CMK (cell line): ENCODE measurements at places on chromosomes 2 and 18.
A peak's percentile ranks its signal among the peaks of the same experiment; 100 is the strongest.

- DNase-seq, result no peak
Measured at GRCh38 chr2:181306785-181307184, 150.4 kb upstream of the ITGA4 start.

- DNase-seq, result no peak
Measured at GRCh38 chr2:108937367-108938017, 51.5 kb downstream of the EDAR start.

- peak; percentile 53 for DNase-seq
Measured at GRCh38 chr2:68185541-68186164, 28.0 kb downstream of the PNO1 start.

- DNase-seq, result no peak
Measured at GRCh38 chr2:11744631-11745394, 1.6 kb upstream of the LPIN1 start.

DNA sequence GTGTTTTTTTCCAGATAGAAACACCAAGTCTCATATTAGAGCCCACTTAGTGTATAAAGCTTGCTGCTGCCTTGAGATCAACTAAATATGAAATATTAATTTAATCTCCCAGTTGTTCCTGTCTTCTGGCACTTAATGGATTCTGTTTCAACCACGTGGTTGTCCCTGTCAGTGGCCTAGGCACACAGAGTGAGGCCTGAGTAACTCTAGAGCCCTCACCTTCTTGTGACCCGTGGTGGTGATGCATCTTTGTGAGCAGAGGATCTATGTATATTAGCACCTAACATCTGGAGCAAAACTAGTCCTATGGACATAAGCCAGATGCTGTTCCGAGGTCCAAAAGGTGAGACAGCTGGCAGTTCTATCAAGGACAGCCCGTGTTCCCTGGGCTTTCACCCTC, 74.8 kb downstream of the FEZ2 start:
- DNase-seq, result no peak

DNA sequence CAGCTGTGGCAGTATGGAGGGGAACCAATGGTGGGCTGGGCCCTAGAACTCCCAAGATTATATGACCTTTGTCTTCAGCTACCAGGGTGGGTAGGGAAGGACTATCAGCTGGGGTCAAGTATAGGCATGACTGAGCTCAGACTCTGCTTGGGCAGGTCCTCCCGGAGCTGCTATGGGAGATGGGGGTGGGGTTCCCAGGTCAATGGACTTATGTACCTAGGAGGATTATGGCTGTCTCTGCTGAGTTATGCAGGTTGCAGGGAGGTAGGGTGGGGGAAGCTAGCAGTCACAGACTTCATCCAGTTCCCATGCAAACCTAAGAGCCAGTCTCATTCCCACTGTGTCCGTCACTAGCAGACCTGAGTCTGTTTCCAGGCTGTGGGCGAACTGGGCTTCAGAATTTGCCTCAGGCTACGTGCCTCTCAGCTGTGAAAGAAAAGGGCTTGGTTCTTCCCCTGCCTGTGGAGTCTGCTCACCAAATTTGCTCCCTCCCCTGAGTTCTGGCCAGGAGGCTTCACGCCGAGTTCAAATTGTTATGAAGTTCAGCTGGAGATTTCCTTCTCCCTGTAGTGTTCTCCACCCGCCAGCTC, 985.8 kb upstream of the NRXN1 start:
- DNase-seq, result no peak
